ENCODE measurements at places on chromosomes 5 and 9.

DNA sequence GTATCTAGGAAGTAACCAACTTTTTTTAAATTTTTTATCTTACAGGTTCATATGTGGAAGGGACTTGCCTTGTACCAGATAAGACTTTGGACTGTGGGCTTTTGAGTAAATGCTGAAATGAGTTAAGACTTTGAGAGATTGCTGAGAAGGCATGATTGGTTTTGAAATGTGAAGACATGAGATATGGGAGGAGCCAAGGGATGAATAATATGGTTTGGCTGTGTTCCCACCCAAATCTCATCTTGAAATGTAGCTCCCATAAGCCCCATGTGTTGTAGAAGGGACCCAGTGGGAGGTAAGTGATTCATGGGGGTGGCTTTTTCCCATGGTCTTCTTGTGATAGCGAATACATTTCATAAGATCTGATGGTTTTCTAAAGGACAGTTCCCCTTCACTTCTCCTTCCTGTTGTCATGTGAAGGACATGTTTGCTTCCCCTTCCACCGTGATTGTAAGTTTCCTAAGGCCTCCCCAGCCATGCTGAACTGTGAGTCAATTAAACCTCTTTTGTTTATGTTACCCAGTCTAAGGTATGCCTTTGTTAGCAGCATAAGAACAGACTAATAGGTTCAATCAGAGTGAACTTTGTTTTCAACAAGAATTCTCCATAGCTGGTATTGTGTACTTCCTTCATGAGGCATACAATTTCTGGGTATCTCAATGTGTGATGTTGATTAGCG lies 535.6 kb upstream of the MEF2C start:
- DNase-seq = peak; percentile 59

GRCh38 chr9:93326654-93327053 lies 124.8 kb upstream of the FAM120A start:
- DNase-seq = no peak

DNA sequence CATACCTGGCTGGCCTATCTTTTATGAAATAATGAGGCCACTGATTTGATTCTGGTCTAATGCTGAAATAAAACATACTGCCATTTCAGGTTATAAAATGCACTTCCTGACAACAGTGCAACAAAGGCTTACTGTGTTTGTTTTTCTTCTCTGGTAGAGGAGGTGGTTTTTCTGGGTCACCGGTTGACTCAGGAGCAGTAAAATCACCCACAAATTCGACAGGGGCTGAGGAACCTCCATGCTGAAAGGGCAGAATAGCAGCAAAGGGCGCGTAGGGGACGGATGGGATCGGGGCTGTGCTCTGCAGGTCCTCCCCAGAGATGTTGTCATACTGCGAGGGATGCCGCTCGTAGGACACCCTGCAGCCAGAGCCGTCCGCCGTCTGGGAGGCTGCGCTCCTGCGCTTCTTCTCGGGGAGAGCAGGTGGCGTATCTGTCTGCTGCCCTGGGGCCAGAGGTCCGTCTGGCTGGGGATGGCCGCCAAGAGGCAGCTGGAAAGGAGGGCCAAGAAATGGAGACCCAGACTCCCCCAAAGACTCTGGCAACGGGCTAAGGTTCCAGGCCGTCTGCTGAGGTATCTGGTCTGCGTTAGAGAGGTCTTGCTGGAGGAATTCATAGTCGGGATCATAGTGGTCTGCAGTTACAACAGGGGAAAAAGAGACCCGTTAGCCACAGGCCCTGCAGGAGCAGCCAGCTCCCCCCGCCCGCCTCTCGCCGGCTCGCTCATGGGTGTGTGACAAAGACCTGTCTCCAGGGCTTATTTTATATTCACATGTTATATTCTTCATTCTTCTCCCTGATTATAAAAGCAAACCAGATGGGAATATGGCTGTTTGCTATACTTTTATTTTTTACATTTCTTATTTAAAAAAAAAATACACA lies 80.7 kb downstream of the PRRT1B start:
- DNase-seq = no peak

- no peak for DNase-seq
These were observed 378.6 kb upstream of the KLF4 start for GRCh38 chr9:107868186-107868585.

- no peak for DNase-seq
These were observed 20.9 kb upstream of the ASTN2 start for GRCh38 chr9:117435630-117436261.
